ENCODE measurements at places on chromosomes 5 and 9. TPM values are rescaled to one million over a fixed set of nuclear protein-coding genes. Genes with fewer than 3 reads are reported as not detected.

DNA sequence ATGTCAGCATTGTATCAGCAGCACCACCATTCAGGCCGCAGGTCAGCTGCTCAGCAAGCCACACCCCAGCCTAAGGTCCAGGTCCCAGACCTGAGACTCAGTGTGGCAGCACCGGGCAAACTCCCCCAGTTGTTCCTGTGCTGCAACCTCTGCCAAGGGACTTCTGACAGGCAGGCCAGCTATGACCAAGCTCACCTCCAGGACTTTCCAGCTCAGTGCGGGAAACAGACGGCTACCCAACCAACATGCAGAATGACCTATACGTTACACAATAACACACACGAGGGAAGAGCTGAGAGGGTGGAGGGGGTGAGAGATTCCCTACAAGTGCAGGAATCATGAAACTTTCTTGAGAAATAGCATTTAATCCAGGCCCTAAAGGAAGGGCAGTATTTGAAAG lies 143.7 kb downstream of the FSTL4 start:
- no peak for DNase-seq

GRCh38 chr5:67680099-67680498 lies 483.5 kb upstream of the CD180 start:
- DNase-seq, result no peak

TMEFF1 gene
- 0.20 TPM for total RNA-seq

DNA sequence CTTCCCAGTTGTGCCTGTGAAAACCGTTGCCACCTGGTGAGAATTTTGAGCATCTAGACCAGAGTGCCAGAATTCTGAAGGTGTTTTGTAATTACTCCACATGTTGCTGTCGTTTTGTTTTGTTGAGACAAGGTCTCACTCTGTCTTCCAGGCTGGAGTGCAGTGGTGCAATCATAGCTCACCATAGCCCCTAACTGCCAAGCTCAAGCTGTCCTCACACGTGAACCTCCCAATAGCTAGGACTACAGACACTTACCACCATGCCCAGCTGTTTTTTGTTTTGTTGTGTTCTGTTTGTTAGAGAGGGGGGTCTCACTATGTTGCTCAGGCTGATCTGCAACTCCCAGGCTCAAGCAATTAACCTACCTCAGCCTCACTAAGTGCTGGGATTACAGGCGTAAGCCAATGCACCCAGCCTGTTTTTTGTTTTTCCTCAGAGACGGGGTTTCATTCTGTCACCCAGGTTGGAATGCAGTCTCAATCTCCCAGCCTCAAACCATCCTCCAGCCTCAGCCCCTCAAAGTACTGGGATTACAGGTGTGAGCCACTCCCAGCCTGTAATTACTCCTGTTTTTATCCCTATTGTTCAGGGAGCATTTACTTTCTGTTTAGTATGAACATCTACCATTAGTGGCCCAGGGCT lies 121.1 kb upstream of the DMRT1 start:
- DNase-seq, result no peak

DNA sequence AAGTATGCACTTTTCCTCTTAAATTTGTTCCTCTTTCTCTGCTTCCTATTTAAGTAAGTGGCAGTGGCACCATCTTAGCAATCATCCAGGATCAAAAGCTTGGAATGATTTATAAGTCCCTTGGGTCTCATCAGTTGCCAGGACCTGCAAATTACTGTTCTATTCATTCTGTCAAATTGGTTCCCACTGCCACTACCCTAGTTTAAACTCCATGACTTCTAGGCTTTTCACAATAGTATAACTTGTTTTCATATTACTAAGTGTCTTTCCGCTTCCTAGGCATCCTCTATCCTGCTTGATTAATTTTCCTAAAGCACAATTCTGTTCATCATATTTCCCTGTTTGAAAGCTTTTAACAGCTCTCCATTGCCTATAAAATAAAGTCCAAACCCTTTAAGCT lies 363.9 kb upstream of the MEF2C start:
- no peak for DNase-seq

- no peak for DNase-seq
Measured at GRCh38 chr5:5278815-5279381, 138.8 kb downstream of the ADAMTS16 start.

DNA sequence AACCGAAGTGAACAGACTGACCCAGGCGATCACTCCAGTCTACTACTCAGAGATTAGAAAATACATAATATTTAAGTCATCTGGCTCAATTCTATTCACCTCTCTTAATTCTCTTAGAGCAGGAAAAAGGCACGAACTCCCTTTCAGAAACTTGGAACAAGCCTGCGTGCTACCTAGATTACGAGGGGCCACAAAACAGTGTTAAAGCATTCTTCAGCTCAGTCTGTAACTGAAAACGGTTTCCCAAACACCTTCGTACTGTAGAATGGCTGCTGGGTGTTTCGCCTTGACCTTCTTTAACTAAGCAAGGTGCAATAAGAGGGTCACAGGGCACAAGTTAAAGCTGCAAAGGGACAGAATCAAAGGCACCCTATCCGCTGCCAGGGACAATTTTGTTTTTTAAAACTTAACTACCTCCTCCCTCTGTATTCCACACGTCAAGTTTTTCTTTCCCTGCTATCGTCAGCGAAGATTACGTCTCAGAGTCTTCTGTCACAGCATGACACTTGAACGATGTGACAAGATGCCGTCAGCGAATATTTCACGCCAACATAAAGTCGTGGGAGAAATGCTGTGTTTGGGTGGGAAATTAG lies 687 bp downstream of the LYSMD3 start:
- peak; percentile 23 for DNase-seq

MSX2 gene
- total RNA-seq, result not detected

Measured in activated naive CD8-positive, alpha-beta T cell treated with anti-CD3 and anti-CD28 coated beads, Interleukin-2, amount 10 ng/mL, durations not matched to agents 7 days and 5 days (primary cell).